Bronchial epithelial cell (primary cell): ENCODE measurements at places on chromosomes 11 and 22.

GRCh38 chr11:127521413-127521812 is 520.8 kb upstream of the KIRREL3 start:
- no peak for DNase-seq

DNA sequence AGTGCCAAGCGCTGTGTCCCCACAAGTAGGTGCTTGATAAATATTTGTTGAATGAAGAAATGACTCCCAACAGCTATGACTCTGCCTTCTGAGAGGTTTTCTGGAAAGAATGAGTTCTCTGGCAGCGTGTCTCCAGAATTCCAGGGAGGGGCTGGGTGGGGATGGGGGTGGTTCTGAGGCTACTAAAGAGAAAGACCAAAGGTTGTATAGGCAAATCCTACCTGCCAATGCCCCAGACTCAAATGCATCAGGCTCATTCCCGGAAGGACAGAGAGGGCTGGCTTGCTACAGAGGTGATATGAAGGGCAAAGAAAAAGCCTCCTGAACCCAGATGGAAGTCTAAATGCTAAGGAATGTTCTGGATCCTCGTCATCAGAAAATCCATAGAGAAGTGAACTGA is 1.9 kb downstream of the DUSP18 start:
- DNase-seq, result peak; percentile 30

DNA sequence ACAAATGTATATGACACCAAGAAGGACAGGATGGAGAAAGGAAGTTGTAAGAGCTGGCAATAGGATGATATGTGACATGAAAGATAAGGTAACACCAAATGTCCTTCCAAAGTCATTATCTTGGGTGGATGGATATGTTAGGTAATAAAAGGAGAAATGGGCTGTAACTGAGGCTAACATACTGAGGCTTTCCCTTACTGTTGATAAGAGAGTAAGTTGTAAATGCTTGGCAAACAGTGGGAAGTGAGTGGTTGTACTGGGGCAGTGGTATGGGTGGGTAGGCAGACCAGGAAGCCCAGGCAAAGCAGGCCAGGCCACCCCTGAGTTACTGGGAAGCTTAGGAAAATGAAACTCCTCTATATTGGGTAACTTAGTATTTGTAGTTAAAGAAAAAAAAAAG is 73.7 kb downstream of the ARHGAP42 start:
- DNase-seq, result no peak

DNA sequence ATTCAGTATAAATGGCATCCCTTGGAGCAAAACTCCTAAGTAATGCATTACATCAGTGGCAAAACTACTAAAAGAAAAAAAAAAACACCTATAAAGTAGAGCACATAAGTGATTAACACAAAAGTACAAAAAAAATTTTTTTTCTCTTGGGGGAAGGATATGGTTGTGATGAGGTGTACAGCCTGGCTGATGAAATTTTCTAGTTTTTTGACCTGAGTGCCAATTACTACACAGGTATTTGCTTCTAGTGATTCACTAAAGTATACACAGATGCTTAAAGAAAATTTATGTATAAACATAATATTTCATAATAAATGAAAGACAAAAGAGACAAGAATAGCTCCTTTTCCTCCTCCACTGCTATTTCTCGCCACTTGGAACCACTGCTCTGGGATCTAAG is 71.8 kb upstream of the APOA1 start:
- peak; percentile 33 for DNase-seq

DNA sequence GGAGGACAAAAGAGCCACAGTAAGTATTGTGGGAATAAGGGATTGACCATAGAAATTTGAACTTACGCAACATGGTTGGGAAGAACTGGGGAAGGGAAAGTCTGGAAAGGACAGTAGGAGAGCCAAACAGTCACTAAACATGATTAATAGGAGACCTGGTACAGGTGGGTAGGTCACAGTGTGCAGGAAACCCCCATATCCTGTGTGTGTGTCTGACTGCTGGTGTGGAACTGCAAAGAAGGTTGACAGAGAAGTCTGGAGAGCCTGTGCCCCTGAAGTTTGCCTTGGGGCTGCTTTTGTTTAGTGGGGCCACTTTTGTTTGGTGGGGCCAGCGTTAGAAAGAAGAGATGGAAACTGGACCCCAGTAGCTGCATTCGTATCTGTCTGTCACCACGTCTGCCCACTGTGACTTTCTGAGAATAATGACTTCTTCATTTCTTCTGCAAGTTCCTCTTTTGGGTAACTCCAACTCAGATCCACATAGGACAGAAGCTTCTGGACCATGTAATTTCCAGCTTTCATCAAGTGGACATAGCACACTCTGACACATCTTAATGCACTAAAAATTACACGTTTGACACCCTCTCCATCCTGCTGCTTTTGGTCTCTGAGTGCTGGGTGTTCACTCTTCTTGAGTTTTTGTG is 126.8 kb upstream of the RAG2 start:
- no peak for DNase-seq

- DNase-seq, result peak; percentile 48
Measured at GRCh38 chr11:8989453-8989852, 14.3 kb downstream of the NRIP3 start.

GRCh38 chr22:47332246-47332980 is 570.0 kb downstream of the TBC1D22A start:
- DNase-seq, result no peak

- no peak for DNase-seq
Measured at GRCh38 chr22:48659404-48659996, 1168.2 kb downstream of the BRD1 start.

DNA sequence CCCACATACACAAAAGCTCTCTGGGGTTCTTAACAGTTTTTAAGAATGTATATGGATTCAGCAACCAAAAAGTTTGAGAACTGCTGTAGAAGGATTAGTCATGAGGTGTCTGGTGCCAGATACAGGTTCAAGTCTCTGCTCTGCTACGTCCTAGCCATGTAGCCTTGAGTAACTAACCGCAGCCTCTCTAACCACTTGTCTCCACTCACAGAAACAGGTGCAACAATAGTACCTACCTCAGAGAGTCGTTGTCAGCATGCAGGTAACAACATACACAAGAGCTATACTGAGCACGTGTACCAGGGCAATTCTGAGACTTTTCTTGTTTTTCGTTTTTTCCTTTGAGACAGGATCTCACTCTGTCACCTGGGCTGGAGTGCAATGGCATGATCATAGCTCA is 26.9 kb downstream of the CBX7 start:
- DNase-seq, result no peak

GRCh38 chr11:117684731-117685130 is 112.3 kb downstream of the DSCAML1 start:
- no peak for DNase-seq

GRCh38 chr22:17893900-17894535 is 119.7 kb upstream of the BID start:
- no peak for DNase-seq

- DNase-seq, result peak; percentile 43
Measured at GRCh38 chr22:30444632-30445437, 19.3 kb downstream of the MTFP1 start.

DNA sequence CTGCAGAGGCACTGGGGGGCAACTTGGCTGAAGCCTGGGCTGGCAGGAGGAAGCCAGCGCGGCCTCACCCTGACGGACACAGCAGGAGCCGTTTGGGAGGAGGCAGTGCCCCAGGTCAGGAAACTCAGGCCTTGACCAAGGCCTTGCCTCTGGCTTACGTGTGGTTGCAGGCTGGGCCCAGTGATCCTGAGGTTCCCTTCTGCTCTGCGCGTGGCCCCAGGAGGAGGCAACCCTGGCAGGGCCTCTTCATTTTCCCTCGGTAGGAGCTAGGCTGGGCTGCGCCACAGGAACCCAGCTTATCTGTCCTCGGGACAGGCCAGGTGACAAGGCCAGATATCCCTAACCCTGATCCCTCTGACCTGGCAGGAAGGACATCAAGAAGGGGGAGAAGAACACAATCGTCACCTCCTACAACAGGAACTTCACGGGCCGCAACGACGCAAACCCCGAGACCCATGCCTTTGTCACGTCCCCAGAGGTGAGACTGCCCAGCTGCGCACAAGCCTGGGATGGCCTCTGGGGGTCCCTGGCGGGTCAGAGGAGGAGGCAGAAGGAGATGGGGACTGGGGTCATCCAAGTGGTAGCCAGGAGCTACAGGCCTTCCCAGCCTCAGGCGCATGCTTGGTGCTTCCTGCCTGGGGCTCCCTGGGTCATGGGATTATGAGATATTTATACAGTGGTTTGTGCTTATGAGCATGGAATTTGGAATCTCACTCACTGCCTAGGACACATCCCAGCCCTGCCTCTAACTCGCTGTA is 20.6 kb downstream of the POLR3H start:
- no peak for DNase-seq

- no peak for DNase-seq
Measured at GRCh38 chr22:46084376-46084775, 66.0 kb upstream of the PPARA start.

- no peak for DNase-seq
Measured at GRCh38 chr11:116607027-116607426, 165.8 kb downstream of the BUD13 start.

- no peak for DNase-seq
Measured at GRCh38 chr11:31834237-31834636, 23.1 kb upstream of the PAX6 start.

- DNase-seq, result peak; percentile 63
Measured at GRCh38 chr11:109971184-109971523, 122.0 kb upstream of the ZC3H12C start.
